ENCODE measurements at places on chromosomes 2 and 18.

DNA sequence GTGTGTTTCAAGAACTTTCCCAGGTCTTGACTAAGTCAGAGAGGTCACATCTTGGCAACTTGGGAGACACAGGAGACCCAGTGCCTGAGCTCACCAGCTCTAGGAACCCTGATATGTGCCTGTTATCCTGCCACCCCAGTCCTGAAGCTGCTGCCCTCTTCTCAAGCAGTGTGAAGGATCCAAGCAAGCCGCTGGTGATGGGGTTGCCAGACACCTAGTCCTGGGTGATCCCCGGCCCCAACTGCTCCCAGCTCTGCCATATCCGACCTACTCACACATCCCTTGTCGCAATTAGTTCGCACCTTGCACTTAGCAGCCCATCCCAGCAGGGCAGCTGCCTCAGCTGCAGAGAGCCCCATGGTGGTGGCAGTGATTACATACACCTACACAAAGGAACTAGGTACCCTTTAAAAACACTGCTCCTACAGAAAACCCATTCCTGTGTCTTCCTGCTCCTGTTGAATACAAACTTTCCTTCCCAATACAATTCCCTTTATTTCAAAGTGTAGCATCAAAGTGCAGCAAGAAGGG, 247.2 kb upstream of the RAB12 start:
- no peak for DNase-seq

- DNase-seq: no peak
These were observed 76.9 kb downstream of the ZNF532 start for GRCh38 chr18:58941426-58942099.

DNA sequence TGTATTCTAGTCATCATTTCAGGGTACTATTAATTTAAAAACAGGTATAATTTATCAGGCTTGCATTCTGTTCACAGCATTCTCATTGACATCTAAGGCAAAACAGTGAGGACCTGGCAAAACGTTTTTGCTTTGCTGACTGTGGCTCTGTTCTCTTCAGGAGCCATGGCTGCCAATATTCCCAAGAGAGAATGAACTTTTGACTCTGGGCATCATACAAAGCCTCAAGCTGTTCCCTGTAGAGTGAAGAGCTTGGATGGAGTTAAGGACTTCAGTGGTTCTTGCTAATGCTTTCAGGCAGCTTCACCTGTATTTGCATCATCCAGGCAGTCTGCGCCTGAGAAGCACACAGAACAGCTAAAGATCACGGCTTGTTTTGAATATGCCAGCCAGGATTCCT, 65.9 kb upstream of the CAVIN2 start:
- no peak for DNase-seq

GRCh38 chr2:203077451-203077850, 62.8 kb downstream of the NBEAL1 start:
- peak; percentile 32 for DNase-seq

DNA sequence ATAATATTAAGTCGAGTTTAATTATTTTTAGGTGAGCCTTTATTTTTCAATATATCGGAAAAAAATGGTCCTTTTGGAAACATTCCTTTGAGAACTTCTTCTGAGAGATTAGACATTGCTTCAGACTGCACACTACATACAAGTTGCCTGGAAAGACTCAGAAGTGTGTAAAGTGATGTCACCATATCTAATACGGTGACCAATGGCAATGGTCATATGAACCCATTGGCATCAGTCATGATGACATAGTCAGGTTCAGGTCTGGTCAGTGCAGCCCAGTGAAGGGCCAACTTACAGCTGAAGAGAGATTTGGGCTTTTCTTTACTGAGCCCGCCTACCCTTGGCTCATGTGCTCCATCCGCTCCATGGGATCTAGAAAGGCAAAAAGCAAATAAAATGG, 283.5 kb upstream of the EPAS1 start:
- no peak for DNase-seq

- no peak for DNase-seq
These were observed 706.6 kb downstream of the CBLN2 start for GRCh38 chr18:71837547-71837946.

DNA sequence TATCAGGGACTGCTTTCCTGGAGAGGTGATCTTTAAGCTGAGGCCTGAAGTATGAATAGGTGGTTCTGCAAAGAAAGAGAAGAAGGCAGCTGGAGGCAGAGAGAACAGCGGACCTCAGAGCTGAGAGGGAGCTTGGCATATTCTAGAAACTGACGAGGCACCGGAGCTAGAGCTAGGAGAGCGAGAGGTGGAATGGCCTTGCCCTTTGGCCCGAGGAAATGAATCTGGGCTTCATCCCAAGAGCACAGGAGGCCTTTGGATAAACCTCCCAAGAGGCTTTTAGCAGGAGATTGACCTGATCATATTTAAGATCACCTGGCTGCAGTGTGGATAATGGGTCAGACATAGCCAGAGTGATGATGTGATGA, 7.9 kb downstream of the DYSF start:
- DNase-seq: no peak

DNA sequence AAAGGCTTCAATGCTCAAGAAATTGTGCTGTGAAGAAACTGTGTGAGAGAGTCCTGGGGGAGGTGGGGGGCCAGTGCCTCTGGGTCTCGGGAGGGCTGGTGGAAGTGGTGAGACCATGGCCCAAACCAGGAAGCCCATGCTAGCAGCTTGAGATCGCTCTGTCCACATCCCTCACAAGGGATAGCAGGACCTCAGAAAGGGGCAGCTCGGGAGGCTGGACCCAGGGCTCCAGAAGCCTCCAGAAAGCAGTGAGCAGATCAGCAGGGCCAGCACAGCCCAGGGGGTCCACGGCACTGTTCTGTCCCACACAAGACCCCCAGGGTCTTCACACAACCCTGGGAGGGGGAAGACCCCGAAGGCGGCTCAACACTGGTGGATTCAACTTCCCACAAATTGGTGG, 24.1 kb downstream of the ST8SIA5 start:
- no peak for DNase-seq

GRCh38 chr18:44915661-44916060, 235.0 kb downstream of the SETBP1 start:
- DNase-seq: no peak

GRCh38 chr2:158719403-158719802, 75.7 kb upstream of the DAPL1 start:
- DNase-seq: no peak

DNA sequence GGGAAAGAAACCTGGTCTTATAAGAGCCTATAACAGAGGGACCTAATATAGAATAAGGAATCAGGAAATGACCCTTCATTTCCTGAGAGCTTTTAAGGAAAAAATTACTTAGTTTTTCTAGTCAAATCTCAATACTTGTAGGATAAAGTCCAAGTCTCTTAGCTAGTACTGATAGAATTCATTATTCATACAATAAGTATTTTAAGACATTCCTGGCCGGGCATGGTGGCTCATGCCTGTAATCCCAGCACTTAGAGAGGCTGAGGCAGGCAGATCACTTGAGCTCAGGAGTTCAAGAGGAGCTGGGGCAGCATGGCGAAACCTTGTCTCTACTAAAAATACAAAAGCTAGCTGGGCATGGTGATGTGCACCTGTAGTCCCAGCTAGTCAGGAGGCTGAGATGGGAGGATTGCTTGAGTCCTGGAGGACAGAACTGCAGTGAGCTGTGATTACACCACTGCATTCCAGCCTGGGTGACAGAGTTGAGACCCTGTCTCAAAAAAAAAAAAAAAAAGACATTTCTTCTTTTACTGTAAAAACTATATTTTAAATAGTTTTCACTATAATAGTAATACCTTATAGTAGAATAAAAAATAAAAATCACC, 3.2 kb downstream of the RAB3GAP1 start:
- DNase-seq: peak; percentile 77

DNA sequence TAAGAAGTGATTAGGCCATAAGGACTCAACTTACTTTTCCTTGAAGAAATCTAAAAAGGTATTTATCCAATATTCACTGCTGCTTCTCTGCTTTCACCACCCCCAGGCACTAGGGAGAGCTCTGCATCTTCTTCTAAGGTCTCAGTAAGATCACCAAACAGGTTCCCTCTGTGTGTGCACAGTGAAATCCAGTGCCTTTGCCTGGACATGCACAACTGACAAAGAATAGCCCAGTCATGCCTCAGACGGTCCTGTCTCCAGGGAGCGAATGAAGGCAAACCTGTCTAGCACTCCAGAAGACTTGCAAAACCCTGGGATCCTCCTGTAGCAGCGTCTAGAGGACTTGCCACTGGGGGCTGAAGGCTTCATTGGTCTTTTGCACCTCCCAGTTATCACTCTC, 344.5 kb upstream of the LRATD1 start:
- DNase-seq: peak; percentile 100

- DNase-seq: no peak
These were observed 20.0 kb upstream of the ARPC2 start for GRCh38 chr2:218196974-218197373.

DNA sequence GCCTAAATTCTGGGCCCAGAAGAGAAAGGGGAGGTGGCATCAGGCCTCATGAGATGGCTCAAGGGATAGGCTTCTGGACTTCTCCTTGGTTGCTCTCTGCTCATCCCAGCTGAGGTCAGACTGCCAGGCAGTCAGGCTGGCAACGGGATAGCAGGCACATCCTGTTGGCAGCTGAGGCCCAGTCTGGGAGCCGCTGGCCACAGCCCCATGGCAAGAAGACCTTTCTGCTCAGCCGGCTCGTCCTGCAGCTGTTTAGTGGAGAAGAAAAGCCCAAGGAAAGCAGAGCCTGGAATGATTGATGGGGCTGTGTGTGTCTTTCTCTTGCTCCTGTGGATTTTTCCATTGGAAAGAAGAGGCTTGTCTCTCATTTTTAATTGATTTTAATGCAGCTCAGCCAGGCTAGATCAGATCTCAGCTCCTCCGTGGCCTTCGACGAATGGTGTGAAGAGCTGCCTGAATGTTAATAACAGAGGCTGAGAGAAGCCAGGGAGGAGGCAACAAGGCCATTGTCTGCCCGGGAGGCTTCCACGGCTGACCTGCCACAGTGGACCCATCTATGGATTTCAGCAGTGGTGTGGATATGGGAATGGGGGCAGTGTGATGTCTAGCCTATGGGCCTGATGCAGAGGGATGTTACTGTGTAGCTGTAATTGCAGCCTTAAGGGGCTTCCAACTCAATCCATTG, 99.5 kb downstream of the HS1BP3 start:
- no peak for DNase-seq

DNA sequence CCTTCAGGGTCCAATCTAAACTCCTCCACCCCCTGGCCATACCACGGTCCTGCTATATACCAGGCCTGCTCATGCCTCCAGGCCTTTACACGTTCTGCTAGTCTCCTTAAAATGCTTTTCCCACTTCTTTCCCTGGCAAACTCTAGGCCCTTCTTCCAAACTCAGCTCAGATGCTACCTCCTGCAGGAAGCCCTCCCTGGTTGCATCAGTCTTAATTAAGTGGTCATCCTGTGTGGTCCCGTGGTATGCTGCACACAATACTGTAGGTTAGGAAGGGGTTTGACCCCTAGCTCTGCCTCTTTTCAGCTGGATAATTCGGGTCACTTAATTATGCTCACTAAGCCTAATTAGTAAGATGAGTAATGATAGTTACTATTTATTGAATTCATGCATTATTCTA, 85.9 kb upstream of the SP3 start:
- no peak for DNase-seq

GRCh38 chr2:192499476-192499875, 304.7 kb upstream of the TMEFF2 start:
- DNase-seq: peak; percentile 63

- no peak for DNase-seq
These were observed 105.0 kb upstream of the DNAJC10 start for GRCh38 chr2:182611009-182611408.

DNA sequence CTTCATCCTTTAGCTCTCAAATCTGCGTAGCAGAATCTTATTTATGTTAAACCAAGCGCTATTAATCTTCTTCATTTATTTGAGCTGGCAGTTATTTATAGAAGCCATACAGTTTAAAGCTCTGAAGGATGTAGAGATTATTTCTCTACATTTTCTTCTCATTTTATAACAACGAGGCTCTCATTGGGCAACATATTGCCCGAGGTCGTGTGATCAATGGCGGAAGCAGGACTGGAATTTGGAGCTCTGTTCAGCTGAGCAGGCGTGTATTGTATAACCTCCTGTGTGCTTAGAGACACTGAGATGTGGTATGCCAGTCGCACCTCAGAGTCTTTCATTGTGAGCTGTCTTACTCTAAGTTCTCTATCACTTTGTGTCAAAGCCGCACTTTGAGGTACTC, 17.5 kb upstream of the DRC1 start:
- DNase-seq: peak; percentile 64

DNA sequence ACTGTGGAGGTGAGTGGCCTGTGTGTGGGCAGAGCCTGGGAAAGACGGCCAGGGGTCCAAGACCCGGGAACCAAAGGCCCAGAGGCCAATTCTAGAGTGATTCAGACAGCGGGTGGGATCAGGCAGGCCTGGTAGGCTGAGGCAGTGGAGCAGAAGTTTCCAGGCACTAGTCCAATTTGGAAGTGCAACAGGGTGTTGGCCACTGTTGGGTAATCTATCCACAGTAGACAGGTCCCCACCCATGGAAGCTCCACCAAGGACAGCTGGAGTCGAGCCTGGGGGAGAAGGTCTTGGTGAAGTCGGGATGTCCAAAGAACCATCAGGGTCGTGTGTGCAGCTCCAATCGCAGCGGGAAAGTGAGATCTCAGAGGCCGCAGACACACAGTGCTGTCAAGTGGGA, 125.8 kb upstream of the COPS8 start:
- no peak for DNase-seq

DNA sequence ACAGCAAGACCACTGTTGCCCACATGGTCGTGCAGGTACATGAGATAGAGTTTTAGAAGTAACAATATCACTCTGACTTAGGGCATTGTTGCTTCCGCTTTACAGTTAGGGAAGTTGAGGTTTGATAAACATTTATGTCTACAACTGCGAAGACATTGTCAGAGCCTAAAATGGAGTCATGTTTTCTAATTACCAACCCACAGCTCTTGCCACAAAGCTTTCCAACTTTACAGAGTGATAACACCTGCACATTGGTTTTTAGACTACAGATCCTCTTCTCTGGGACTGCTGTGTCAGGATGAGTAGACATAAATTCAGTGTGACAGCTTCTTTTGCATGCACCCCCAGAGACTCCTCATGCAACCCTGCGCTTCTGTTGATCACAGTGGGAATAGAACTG, 119.0 kb downstream of the FEZ2 start:
- no peak for DNase-seq

- DNase-seq: no peak
These were observed 240.7 kb downstream of the TGIF1 start for GRCh38 chr18:3690764-3691066.

DNA sequence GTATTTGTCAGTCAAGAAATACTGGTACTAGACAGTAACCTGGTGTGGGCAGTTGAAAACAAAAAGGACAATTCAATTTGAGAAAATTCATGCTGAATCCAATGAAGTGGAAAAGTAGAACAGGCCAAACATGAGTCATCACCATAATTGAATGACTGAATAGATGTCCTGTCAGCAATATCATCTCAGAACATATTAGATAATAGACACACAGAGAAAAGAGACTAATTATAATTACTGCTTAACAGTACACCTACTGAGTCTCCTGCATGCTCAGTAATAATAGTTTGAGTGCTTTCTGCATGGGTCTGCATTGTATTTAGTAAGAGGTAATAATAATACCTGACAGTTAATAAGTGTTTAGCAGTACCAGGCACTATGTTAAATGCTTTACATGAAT, 138.6 kb upstream of the ZC3H15 start:
- peak; percentile 63 for DNase-seq

Measured in epithelial cell of esophagus (primary cell).